T-helper 17 cell (primary cell): ENCODE measurements at places on chromosomes 7 and 10.

DNA sequence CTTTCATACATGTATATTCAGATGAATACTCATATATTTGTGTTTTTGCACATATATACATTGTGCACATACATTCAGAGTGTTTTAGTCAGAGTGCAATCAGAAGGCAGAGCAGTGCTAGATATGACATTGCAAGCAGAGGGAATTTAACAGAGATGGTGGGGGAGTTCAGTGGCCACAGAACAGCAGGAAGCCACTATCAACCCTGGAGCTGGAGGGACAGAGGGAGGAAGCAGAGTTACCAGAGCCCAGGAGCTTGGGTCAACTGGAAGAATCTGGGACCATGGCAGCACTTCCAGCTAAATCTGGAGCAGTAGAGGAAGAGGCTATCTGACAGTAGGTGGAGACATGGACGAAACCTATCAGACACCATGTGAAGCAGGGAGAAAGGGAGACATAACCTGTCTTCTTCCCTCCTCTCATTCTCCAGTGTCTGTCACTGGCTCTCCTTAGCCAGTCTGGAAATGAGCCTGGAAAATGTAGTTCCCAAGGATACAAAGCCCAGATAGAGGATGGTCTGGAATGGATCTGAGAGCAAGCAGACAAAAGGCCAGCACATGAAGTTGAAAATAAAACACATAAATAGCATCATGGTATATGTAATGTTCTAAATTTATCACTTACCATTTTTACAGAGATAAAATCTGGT lies 33.6 kb upstream of the HERPUD2 start:
- H3K4me3 ChIP-seq: no peak overlapping the region
- H3K4me1 ChIP-seq: peaks cover 25% of the 10 kb centered on the region
- DNase-seq: no peak
- peaks cover 8% of the 10 kb centered on the region for H3K36me3 ChIP-seq

DNA sequence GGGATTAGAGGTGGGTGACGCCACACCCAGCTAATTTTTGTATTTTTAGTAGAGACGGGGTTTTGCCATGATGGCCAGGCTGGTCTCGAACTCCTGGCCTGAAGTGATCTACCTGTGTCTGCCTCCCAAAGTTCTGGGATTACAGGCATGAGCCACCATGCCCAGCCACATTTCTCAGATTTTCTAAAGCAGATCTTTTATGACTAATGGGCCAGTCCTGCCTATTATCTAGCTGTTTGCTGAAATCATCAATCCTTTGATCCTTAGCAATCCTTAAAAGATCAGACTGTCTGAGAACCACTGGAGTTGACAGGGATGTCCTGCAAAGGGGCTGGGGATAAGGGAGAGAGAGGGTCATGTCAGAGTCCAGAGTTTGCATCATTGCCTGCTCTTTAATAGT lies 21.2 kb upstream of the ABCA13 start:
- H3K36me3 ChIP-seq: peaks cover 7% of the 10 kb centered on the region
- no peak overlapping the region for H3K27ac ChIP-seq
- no peak overlapping the region for H3K4me3 ChIP-seq
- no peak for DNase-seq
- H3K27me3 ChIP-seq: peaks cover 53% of the 10 kb centered on the region

DNA sequence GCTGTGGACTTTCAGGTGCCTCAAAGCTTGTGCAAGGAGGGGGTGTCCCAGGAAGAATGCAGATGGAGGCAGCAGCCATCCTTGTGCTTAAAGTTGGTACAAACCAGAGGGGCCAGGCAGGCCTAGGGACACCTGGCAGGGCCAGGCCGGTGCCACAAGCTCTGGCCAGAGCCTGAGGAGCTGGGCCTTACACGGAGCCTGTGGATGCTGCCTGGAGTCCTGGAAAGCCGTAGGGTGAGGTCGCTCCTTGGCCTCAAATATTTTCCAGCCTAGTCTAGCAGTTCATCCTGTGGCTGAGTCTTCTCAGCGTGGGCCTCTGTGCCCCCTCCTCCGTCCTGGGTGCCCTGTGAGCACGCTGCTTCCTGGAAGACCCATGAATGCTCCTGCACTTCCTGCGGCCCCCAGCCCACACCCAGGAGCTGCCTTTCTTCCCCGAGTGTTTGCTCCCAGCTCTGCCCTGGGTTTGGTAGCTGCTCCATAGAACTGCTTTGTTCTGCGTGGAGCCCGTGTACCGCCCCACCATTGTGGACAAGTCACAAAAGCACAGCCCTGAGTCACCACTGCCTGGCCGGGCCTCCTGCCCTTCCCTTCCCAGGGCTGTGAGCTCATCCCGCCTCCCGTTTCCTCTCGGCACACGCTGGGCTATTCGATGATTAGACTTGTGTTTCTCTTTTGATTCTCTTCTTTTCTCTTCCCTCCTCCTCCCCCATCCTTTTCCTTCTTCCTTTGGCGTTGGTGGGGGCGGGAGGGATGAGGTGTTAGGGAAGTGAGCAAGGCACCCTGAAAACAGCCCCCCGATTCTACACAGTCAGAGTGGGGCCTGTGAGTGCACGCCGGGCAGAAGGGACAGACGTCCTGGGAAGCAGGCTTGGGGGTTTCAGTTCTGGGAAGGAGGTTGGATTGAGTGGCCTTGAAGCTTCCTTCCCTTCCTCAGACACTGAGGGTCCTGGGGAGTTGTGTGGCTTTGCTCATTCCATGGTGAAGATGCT lies 73.2 kb upstream of the SHH start:
- no peak overlapping the region for H3K4me3 ChIP-seq
- peaks cover 39% of the 10 kb centered on the region for H3K27me3 ChIP-seq
- peaks cover 5% of the 10 kb centered on the region for H3K4me1 ChIP-seq
- peaks cover 2% of the 10 kb centered on the region for H3K36me3 ChIP-seq
- H3K27ac ChIP-seq: no peak overlapping the region

GRCh38 chr10:47402641-47403301 lies 18.7 kb upstream of the ZNF488 start:
- H3K27ac ChIP-seq: no peak overlapping the region
- peaks cover 4% of the 10 kb centered on the region for H3K36me3 ChIP-seq
- H3K27me3 ChIP-seq: peaks cover 56% of the 10 kb centered on the region
- DNase-seq: no peak

GRCh38 chr10:132145521-132146185 lies 41.1 kb upstream of the DPYSL4 start:
- H3K4me1 ChIP-seq: no peaks in the 10 kb centered on the region
- H3K27me3 ChIP-seq: peaks cover 8% of the 10 kb centered on the region
- no peak overlapping the region for H3K4me3 ChIP-seq
- H3K27ac ChIP-seq: no peak overlapping the region
- H3K36me3 ChIP-seq: no peaks in the 10 kb centered on the region

DNA sequence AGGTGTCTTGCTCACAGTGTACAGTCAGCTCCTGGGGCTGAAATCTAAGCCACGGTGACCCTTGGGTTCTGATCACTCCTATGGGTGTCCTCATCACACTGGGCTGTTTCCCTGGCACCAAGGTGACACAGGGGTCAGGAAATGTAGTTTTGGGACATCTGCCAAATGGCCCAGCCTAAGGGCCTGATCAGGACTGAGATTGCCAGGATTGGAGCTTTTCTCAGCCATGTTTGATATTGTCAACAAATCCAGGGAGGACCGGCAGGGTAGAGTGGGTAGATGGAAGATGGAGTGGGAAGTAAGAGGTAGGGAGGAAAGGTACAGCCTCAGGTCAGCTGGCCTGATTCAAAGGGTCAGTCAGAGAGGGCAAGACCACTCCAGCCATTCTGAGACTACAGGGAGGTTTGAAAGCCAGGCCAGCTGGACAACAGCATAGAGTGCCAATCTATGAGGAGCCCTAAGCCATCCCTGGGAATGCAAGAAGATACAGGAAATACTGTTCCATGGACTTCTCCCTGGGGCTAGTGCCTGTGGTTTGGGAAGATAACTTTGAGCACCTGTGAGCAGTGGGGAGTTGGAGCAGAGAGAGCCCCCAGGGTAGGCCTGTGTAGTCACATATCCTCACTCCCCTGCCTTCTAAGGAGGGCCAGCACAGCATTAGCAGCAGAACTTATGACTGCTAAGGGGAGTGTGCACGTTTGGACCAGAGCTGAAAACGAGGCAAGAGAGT lies 377.3 kb upstream of the ZMIZ1 start:
- H3K27ac ChIP-seq: no peak overlapping the region
- peaks cover 4% of the 10 kb centered on the region for H3K36me3 ChIP-seq
- no peak for DNase-seq

- DNase-seq: no peak
- H3K4me3 ChIP-seq: no peak overlapping the region
- peaks cover 30% of the 10 kb centered on the region for H3K27me3 ChIP-seq
- H3K36me3 ChIP-seq: no peaks in the 10 kb centered on the region
Measured at GRCh38 chr7:112015146-112015545, 191.1 kb downstream of the DOCK4 start.

- DNase-seq: no peak
- H3K36me3 ChIP-seq: peaks cover 7% of the 10 kb centered on the region
- no peak overlapping the region for H3K4me3 ChIP-seq
- H3K27ac ChIP-seq: no peak overlapping the region
- H3K4me1 ChIP-seq: no peaks in the 10 kb centered on the region
Measured at GRCh38 chr7:67018940-67019339, 22.3 kb downstream of the TYW1 start.

DNA sequence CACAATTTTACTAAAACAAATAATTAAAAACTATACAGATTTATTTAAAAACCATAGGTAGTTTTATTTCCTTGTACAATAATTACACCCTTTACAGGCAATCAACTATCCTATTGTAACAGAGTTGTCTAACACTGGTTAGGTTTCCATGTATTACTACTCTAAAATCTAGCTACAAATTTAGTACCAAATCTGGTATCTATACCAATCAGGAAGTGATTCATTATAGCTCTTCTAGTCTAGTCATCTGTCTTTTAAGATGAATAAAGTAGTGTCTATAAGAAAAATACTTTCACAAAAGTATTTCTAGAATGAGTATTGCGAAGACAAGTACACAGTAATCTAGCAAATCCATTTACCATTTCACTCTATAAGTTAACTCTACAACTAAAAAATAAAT lies 16.9 kb downstream of the ZNF800 start:
- peaks cover 27% of the 10 kb centered on the region for H3K4me1 ChIP-seq
- DNase-seq: no peak
- H3K27me3 ChIP-seq: no peaks in the 10 kb centered on the region
- H3K36me3 ChIP-seq: peaks cover 3% of the 10 kb centered on the region
- H3K27ac ChIP-seq: no peak overlapping the region
- no peak overlapping the region for H3K4me3 ChIP-seq

- no peak overlapping the region for H3K27ac ChIP-seq
- H3K36me3 ChIP-seq: peaks cover 9% of the 10 kb centered on the region
- peaks cover 42% of the 10 kb centered on the region for H3K27me3 ChIP-seq
- DNase-seq: no peak
Measured at GRCh38 chr7:129067943-129068548, 13.1 kb upstream of the TNPO3 start.

- no peak overlapping the region for H3K4me3 ChIP-seq
- H3K27me3 ChIP-seq: peaks cover 23% of the 10 kb centered on the region
- no peaks in the 10 kb centered on the region for H3K36me3 ChIP-seq
- DNase-seq: no peak
- H3K27ac ChIP-seq: no peak overlapping the region
Measured at GRCh38 chr10:14084875-14085274, 245.8 kb downstream of the FRMD4A start.

GRCh38 chr10:97046456-97047082 lies 139.2 kb downstream of the SLIT1 start:
- H3K27me3 ChIP-seq: peaks cover 14% of the 10 kb centered on the region
- no peak overlapping the region for H3K27ac ChIP-seq
- H3K4me1 ChIP-seq: no peaks in the 10 kb centered on the region
- no peaks in the 10 kb centered on the region for H3K36me3 ChIP-seq
- no peak for DNase-seq

GRCh38 chr7:106639476-106640334 lies 21.3 kb downstream of the CCDC71L start:
- no peak for DNase-seq
- peaks cover 21% of the 10 kb centered on the region for H3K27me3 ChIP-seq
- H3K27ac ChIP-seq: no peak overlapping the region
- H3K36me3 ChIP-seq: no peaks in the 10 kb centered on the region
- H3K4me1 ChIP-seq: no peaks in the 10 kb centered on the region
- no peak overlapping the region for H3K4me3 ChIP-seq

GRCh38 chr7:90617442-90617841 lies 21.3 kb downstream of the CDK14 start:
- no peaks in the 10 kb centered on the region for H3K36me3 ChIP-seq
- DNase-seq: no peak
- H3K27ac ChIP-seq: no peak overlapping the region

DNA sequence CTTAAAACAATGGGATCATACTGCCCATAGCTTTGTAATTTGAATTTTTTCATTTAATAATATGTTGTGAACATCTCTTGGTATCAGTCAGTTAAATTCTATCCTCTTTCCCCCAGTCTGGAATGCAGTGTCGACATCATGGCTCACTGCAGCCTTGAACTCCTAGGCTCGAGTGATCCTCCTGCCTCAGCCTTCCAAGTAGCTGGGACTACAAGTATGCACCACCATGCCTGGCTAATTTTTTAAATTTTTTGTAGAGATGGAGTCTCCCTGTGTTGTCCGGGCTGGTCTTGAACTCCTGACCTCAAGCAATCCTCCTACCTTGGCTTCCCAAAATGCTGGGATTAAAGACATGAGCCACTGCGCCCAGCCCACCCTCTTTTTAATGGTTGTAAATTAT lies 34.6 kb downstream of the MPLKIP start:
- no peak overlapping the region for H3K4me3 ChIP-seq
- no peak for DNase-seq
- H3K4me1 ChIP-seq: peaks cover 3% of the 10 kb centered on the region
- H3K27me3 ChIP-seq: no peaks in the 10 kb centered on the region

GRCh38 chr10:89363729-89364442 lies 14.0 kb upstream of the IFIT1B start:
- peaks cover 2% of the 10 kb centered on the region for H3K36me3 ChIP-seq
- DNase-seq: no peak
- H3K27me3 ChIP-seq: peaks cover 12% of the 10 kb centered on the region
- H3K4me1 ChIP-seq: peaks cover 22% of the 10 kb centered on the region
- peak overlapping the region; percentile 39 for H3K4me3 ChIP-seq

- H3K27me3 ChIP-seq: no peaks in the 10 kb centered on the region
- H3K36me3 ChIP-seq: no peaks in the 10 kb centered on the region
- H3K27ac ChIP-seq: no peak overlapping the region
- H3K4me3 ChIP-seq: no peak overlapping the region
Measured at GRCh38 chr7:129247087-129247486, 22.3 kb downstream of the AHCYL2 start.

DNA sequence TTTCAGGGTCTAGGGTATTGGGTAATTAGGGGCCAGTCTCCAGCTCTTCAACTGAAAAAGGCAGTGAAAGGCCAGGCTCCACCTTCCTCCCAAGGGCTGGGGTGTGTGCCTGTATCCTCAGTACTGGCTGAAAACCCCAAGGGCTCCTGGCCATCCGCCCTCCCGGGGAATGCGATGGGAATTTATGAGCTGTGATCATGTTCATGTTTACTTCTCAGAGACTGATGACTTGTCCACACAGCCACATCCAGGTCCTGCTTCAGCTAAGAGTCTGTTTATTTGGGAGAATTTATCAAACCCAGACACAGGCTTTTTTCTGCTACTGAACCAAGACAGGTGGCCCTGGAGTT lies 91.7 kb downstream of the CCDC3 start:
- H3K4me3 ChIP-seq: no peak overlapping the region
- peaks cover 38% of the 10 kb centered on the region for H3K27me3 ChIP-seq
- H3K36me3 ChIP-seq: no peaks in the 10 kb centered on the region
- no peak overlapping the region for H3K27ac ChIP-seq
- no peak for DNase-seq

DNA sequence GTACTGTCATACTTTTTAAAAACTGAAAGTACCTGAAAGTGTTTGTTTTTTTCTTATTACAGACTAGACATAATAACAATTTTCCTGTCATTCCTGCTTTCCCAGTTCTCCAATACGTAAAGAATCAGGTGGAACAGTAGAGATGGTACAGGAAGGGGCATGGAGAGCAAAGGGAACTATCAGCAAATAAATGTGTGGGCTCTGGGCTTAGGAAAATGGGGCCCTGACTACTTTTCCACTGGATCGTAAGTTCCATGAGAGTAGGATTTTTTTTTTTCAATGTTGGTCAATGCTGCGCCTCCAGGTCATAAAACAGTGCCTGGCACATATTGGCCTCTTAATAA lies 15.2 kb upstream of the FAS start:
- H3K4me1 ChIP-seq: peaks cover 19% of the 10 kb centered on the region
- DNase-seq: no peak
- H3K27me3 ChIP-seq: no peaks in the 10 kb centered on the region
- H3K36me3 ChIP-seq: peaks cover 2% of the 10 kb centered on the region
